ENCODE measurements at places on chromosomes 2 and 18.
A peak's percentile ranks its signal among the peaks of the same experiment; 100 is the strongest.

DNA sequence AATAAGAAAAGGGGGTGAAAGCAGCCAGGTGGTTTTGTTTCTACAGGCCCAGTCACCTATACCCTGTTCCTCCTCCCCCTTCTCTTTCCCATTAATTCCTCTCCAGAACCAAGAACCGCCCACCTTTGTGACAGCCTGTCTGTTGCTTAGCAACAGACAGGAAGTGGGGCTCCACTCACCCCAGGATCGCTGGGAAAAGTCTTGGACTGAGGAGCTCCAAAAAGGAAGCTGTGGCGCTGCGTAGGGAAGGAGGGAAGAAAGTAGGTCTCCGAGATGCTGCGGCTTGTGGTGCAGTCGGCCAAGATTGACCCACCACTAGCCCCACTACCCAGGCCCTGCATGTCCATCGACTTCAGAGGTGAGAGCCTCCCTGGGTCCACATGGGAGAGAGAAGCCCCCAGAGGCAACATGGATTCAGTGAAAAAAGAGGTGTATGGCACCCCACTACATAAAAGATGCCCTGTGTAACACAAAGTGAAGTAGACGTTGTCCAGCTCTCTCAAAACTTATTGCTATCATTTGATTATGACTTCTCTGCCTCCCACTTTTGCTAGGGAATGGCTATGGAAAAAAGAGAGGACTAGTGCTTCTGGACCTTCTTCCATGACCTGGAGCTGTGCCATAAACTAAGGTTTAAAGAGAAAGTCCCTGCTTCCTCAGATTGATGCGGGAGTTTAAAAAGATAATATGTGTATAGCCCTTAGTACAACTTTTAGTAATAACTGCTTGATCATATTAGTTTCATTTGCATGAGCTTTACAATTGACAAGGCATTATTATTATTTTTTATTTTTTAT lies at the start of gene FER1L5:
FER1L5 (plus strand) TSS at position 201 of the 797 bp plus-strand sequence; CDS start at position 274, 73 bp downstream.
- H3K4me1 ChIP-seq, result no peaks in the 10 kb centered on the region
- H3K27me3 ChIP-seq, result no peaks in the 10 kb centered on the region
- no peaks in the 10 kb centered on the region for H3K36me3 ChIP-seq

DNA sequence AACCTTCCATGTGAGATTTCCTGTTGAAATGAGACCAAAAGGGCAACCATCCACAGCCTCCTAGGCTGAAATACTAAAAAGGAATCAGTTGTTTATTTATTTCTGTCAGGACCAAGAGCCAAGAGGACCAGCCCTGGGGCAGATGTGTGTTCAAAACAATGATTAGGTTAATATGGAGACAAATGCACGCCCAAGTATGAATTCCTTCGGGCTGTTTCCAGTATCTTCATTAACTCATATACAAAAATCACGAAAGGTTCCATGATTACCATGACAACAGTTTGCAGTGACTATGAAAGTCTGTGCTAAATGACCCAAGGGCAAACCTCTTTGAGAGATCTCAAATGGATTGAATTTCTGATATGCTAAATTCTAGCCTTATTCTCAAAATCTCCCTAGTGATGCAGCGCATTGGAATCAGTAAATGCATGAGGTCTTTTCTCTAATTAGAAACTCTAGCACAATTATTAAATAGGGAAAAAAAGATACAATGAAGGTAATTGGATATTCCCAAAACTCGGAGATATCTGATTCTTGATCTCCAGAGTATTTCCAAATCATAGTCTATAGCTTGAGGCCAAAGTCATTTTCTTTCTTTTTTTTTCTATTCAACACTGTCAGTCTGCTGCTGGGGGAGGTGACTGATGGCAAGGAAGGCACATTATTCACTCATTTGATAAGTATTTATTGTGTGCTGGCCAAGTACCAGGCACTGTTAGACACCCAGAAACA lies 35.6 kb downstream of the VIT start:
- peak overlapping the region; percentile 64 for H3K27ac ChIP-seq
- H3K4me3 ChIP-seq, result no peak overlapping the region
- H3K36me3 ChIP-seq, result no peaks in the 10 kb centered on the region
- no peak for DNase-seq

DNA sequence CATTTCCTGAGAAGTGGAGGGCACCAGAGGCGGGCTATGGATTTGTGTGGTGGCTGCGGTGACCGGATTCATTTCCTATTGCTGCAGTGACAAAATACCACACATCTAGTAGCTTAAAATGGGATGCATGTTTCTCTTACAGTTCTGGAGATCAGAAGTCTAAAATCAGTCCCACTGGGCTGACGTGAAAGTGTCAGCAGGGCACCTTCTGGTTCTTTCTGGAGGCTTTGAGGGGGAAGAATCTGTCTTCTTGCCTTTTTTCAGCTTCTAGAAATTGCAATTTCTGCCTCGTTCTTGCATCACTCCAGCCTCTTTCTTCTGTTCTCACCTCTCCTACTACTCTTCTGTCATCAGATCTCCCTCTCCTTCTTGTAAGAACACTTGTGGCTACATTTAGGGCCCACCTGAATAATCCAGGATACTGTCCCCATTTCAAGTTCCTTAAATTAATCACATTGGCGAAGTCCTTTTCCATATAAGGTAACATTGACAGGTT lies 111.2 kb downstream of the MARCHF4 start:
- DNase-seq, result no peak
- H3K4me1 ChIP-seq, result no peaks in the 10 kb centered on the region
- no peaks in the 10 kb centered on the region for H3K36me3 ChIP-seq
- H3K27ac ChIP-seq, result no peak overlapping the region
- H3K4me3 ChIP-seq, result no peak overlapping the region
- no peaks in the 10 kb centered on the region for H3K27me3 ChIP-seq

DNA sequence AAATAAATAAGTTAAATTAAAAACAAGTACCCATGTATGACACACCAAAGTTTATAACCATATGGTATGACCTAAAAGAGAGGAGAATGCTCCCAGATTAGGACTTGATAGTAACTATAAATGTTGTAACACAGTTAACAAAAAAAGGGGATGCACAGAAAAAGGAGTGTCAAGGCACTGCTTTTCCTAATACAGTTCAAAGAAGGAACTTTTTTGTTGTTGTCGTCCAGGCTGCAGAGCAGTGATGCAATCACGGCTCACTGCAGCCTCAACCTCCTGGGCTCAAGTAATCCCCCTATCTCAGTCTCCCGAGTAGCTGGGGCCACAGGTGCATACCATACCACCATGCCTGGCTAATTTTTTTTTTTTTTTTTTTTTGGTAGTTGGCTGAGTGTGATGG lies 2.7 kb downstream of the NARS1 start:
- no peak overlapping the region for H3K27ac ChIP-seq
- no peaks in the 10 kb centered on the region for H3K4me1 ChIP-seq
- no peaks in the 10 kb centered on the region for H3K27me3 ChIP-seq
- no peaks in the 10 kb centered on the region for H3K36me3 ChIP-seq

DNA sequence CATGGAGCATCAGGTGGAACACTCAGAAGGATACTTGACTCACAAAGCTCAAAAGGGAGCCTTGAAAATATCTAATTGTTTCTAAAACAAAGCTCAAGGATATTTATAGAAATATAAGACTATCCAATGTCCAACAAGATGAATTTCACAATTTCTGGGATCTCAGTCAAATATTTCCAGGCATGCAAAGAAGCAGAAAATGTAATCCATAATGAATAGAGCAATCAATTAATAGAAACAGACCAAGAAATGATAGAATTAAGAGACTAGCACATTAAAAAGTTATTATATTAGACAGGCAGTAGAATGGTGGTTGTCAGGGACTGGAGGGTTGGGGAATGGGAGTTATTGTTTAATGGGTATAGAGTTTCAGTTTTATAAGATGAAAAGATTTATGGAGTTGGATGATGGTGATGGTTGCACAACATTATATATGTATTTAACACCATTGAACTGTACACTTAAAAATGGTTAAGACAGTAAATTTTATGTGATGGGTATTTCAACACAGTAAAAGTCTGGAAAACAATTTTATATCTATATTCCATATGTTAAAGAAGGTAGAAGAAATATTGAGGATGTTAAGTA lies 189.9 kb upstream of the PIEZO2 start:
- no peaks in the 10 kb centered on the region for H3K27me3 ChIP-seq
- H3K36me3 ChIP-seq, result no peaks in the 10 kb centered on the region
- DNase-seq, result no peak
- no peak overlapping the region for H3K27ac ChIP-seq
- no peaks in the 10 kb centered on the region for H3K4me1 ChIP-seq

DNA sequence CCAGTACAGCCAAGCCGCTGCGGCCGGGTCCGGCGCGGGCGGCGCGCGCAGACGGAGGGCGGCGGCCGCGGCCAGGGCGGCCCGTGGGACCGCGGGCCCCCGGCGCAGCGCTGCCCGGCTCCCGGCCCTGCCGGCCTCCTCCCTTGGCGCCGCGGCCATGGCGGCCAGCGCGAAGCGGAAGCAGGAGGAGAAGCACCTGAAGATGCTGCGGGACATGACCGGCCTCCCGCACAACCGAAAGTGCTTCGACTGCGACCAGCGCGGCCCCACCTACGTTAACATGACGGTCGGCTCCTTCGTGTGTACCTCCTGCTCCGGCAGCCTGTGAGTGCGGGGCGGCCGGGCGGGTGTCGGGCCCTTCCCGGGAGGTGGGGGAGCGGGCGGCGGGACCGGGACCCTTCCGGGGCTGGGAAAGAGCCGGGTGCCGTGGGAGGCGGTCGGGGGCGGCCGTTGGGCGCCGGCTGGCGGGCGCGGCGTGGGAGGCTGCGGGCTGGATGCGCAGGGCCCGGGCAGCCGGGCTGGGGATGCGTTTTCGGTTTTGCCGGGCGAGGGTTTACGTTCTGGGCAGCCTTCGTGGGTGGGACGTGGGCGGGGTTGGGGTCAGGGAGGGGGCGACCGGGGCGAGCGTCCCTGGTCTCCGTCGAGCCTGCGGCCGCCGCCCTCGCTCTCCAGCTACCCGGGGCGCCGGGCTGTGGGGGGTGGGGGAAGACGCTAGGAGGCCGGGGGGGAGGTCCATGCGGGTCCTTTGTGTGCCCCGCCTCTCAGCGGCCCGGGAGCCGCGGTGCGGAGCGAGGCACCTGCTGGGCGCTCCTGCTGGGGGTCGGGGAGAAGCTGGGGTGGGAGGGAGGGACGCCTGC lies 537 bp downstream of the AGFG1 start:
- DNase-seq, result no peak
- peak overlapping the region; percentile 82 for H3K4me3 ChIP-seq
- H3K27me3 ChIP-seq, result no peaks in the 10 kb centered on the region
- no peaks in the 10 kb centered on the region for H3K36me3 ChIP-seq

Data from tibial nerve (tissue), 4 donors.